Activated CD4-positive, CD25-positive, alpha-beta regulatory T cell treated with anti-CD3 and anti-CD28 coated beads, Interleukin-2, amount 50 U/mL, for 24 hours (primary cell): ENCODE measurements at places on chromosomes 5 and 9.

GRCh38 chr5:152736906-152737305 lies 331.8 kb upstream of the NMUR2 start:
- no peak for ATAC-seq

DNA sequence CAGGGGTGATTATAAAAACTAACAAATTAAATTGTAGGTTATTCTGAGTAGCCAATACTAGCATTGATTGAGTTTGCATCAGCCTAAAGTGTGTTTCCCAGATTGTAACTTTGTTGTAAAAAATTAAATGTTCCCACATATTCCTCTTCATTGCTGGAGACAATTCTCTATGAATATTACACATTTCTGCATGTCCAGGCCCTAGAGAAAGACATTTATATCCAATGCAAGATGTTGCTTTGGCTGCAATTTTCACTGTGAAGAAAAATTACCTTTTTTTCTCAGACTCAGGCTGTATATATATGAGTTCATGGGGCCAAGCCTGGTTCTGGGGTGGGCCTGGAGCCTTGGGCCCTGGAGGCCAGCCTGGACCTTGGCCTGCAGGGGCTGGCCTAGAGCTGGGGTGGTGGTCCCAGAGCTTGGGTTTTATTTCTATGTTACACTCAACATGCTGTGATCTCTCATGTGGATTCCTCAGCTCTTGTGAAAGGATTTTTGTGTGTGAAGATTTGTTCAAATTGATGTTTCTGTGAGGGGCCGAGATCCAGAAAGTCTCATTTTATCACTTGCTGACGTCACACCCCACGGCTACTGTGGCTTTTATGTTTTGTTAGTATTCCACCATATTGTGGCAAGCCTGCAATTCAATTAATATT lies 232.5 kb downstream of the SPATA31A1 start:
- peak; percentile 39 for ATAC-seq

GRCh38 chr9:92196909-92197308 lies 81.7 kb upstream of the SPTLC1 start:
- no peak for ATAC-seq

DNA sequence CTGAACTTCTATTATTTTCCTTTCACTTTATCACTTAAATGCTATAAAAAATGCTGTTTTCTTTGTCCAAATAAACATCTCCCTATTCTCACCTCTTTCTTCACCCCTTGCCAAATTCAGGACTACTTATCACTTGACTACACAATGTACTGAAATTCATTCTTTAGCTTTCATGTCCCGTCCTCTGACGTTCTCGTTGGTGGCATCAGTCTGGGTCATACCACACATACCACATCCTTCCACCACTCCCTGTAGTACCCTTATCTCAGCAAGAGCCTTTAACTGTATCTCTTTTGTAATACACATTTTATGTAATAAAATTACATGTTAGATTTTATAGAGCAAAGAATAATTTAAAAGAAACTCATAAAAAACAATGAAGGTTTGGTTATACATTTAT lies 231.1 kb upstream of the PAPPA start:
- ATAC-seq: no peak
